ENCODE measurements at places on chromosomes 4 and X.

- no peak for DNase-seq
Observed at GRCh38 chrX:105745863-105746262, 76.5 kb upstream of the NRK start.

DNA sequence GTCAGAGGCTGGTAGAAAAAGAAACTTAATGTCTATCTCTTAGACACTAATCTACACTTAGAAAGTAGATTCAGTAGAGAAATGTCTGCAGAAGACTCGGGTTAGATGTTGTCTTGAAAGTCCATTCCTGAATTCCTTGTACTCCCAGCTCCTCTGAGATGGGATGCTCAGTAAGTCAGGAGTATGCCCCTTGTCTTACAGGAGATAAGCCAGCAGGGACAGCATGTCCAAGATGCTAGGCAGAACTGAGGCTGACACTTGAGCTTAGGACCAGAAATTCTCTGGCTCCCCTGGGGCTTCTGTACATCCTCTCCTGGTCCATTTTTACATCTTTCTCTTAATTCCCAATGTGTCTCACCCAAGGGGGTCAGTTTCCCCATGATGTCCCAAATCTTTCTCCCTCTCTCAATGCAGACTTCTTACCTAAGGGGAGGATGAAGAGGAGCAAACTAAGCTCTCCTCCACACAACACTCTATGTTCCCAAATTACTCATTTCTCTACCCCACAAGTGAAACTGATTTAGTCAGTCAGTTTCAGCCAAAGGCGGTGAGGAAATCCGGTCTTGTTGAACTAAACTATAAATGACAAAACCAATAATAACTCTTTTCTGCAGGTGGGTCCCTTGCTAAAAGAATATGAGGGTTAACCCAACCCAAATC lies 558.2 kb upstream of the DIPK2B start:
- no peak for DNase-seq

DNA sequence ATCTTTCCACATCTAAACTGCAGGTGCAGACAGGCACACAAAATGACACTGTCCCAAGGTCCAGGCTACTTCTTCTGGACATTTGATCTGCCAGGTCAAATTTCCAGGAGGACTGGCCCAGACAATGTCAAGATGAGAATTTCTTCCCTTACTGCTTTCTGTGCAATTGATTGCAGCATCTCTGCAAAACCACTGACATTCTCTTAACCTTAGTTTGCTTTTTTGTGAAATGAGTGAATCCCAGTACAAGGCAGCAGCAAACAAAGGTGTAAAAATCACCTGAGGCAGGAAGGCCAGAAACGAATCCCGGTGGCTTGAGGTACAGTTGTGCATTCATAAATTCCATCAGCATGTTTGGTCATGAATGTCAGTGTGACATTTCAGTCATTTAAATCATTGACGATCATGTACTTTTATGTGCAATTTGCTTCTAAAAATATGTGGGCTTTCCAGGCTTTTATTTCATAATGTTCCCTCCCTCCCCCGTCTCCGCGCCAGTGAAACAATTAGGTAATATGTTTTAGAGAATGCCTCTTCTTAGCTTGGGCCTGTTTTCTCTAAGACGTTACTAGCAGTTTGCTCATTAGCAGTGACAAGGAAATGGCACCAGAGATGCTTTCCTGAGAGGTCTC lies 39.1 kb downstream of the NHS start:
- DNase-seq: no peak

DNA sequence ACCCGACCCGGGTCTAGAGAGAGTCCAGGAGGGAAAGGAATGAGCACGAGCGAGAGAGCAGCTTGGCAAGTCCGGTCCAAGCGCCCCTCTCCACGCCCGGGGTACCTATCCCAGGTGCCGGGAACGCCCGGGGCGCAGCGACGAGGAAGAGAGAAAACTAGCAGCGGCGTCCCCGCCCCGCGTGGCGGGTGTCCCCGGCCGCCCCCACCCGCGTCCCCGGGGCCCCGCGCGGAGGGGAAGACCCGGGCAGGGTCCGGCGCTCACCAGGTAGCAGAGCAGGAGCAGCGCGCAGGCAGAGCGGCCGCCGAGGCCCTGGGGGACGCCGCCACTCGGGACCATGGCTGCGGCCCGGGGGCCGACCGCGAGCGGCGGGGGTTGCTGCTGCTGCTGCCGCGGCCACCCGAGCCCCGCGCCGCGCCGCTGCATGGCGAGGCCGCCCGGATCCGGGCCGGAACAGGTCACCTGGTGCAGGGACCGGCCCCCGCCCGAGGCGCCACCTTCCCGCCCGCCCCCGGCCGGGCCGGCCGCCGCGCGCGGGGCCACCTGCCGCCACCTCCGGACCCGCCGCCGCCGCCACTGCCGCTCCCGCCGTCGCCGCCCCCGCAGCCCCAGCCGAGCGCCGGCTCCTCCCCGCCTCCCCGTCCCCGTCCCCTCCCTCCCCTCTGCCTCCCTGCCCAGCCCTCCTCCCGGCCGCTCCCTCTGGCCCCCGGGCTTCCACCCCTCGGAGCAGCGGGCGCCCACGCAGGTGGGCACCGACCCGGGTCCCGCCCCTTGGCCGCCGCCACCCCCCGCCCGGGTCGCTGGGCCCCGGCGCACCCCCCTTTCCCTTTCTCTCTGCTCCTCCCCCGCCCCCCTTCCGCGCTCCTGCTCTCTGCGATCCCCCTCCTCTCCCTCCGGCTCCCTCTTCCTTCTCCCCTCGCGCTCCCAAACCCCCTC lies at the start of gene SEL1L3:
TSS of gene SEL1L3 (minus strand) at position 578 of the 936 bp plus-strand sequence. CDS start at position 426, 152 bp downstream.
- DNase-seq: no peak

DNA sequence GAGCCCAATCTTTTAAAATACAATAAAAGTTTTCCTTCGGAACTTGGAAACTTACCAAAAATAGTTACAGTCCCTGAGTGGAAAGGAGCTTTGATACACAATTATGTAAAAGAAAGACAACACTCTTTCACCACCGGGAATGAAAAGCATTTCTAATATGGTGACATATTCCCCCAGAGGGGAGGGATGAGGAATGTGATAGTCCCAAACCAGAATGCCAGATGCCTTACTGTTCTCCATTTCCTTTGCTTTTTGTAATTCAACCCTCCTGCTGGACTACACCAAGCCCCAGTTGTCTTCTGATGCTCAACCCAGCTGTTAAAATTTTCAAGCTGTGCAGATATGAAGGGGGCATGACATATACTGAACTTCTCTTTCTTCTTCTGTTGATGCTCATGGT lies 4.1 kb downstream of the PRIMPOL start:
- DNase-seq: no peak

DNA sequence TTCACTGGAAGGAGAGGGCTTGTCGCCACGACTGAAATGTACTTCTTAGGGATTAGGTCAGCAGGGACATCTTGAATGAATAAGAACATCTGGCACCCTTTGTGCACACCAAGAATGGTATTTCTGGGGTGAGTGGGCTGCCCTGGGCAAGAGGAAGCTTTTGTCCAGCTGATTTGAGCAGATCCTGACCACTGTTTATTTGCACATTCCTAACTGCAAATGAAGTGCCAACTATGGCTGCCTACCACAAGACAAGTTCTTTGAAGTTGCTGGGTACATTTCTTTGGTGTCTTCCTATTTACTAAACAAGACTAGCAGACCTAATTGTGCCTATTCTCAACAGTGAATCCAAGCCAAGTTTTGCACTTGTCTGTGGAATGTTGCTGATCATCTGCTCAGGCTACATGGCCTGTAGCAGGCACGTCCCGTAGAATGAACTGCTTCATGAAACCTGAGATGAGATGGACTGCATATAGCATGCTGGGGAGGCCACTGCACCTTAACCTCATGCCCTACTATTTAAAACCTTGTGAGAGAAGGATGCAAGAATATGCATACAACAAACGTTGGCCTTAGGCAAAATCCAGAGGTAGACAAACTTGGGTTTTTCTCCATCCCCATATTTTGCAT lies 45.0 kb downstream of the PIR start:
- no peak for DNase-seq

DNA sequence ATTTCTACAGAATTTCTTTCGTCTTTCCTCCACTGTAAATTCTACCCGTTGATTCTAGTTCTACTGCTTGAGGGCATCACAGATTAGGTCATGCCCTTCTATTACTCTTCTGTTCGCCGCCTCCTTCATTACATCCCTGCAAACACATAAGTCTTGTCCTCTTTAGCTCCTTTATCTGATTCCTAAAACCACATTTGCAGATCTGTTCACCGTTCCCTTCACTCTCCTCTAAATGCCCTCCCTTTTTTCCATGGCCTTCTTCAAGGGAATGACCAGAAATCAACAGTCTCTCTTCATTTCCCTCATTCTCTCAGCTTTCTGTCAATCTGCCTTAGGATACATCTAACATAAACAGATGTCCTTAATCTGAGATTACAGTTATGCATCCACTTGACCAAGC lies 43.1 kb downstream of the BTC start:
- no peak for DNase-seq

GRCh38 chrX:142994988-142995387 lies 30.7 kb upstream of the SPANXN4 start:
- DNase-seq: no peak

All from AG09319 (cell line).